ENCODE measurements at places on chromosomes 4 and X.

GRCh38 chrX:53711436-53711835, 24.9 kb upstream of the HUWE1 start:
- no peak for DNase-seq

GRCh38 chr4:42671431-42672194, 14.7 kb upstream of the ATP8A1 start:
- no peak for DNase-seq

DNA sequence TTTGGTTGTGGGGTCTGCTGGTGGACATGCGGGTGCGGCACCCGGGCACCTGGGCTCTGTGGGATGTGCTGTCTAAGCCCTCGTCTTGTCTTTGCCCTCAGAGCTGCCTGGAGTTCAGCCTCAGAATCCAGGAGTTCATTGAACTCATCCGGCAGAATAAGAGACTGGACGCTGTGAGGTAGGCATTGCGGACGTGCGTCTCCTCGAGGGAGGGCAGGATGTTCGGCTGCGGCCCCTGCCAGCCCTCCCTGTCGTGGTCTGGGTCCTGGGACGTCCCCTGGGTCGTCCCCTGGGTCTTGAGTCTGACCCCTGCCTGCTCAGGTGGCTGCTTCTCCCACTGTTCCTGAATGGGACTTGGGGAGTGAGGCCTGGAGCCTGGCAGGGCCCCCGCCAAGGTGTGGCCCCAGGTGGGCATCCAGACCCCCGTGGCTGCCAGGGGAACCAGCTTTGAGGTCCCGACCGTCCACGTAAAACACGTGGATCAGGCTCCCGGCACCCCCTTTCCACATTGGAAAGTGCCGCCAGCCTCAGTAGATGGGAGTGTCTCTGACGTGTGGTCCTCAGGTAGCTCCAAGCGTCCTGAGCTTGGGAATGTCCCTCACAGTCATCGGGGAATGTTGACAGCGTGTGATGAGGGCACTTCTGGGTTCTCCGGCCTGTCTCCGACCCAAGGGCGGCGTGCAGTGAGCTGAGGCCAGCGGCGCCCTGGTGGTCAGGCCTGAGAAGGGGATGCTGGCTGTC, 19.3 kb upstream of the UVSSA start:
- no peak for DNase-seq

- DNase-seq = no peak
These were observed 11.5 kb downstream of the CTAG1A start for GRCh38 chrX:154596290-154596929.

DNA sequence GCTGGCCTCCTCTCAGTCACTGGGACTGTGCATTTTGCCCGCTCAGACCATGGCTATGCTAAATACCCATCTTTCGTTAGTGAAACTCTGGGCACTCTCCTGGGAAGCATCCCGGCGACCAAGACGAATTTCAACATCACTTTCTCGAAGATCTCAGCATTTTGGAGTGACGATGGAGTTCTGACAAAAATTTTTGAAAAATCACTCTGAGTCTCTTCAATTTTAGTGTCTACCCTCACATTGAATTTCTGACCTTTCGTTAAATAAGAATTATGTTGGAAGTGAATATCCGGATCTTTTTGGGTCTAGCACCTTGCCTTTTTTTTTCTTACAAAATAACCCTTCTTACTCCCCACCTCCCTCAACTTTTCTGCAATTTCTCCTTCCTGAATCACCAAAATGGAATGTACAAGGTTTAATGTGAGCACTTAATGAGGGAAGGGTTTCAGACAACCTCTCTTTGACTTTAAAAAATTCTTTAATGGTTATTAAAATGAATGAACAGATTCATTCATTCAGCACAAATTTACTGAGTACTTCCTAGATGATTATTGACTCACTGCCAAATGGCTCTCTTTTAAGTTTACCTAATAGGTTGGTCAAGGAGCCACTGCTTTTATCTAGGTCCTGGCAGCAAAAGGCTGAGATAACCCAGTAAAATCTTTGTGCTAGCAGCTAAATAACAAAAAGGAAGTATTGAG, 746 bp upstream of the AADAT start:
- no peak for DNase-seq

DNA sequence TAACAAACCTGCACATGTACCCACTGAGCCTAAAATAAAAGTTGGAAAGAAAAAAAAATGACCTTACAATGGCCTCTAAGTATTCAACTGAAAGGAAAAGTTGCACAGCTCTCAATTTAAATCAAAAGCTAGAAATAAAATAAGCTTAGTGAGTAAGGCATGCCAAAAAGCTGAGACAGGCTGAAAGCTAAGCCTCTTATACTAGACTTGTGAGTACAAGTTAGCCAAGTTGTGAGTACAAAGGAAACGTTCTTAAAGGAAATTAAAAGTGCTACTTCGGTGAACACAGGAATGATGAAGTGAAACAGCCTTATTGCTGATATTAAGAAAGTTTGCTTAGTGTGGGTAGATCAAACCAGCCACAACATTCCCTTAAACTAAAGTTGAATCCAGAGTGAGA, 707.9 kb upstream of the PITX2 start:
- no peak for DNase-seq
